ENCODE measurements at places on chromosomes 11 and 22.

- DNase-seq: no peak
These were observed 9.8 kb downstream of the THAP12 start for GRCh38 chr11:76371170-76371569.

- DNase-seq: no peak
These were observed 990 bp upstream of the THRSP start for GRCh38 chr11:78062671-78063070.

GRCh38 chr22:49807780-49808708, 19.6 kb downstream of the BRD1 start:
- DNase-seq: no peak

DNA sequence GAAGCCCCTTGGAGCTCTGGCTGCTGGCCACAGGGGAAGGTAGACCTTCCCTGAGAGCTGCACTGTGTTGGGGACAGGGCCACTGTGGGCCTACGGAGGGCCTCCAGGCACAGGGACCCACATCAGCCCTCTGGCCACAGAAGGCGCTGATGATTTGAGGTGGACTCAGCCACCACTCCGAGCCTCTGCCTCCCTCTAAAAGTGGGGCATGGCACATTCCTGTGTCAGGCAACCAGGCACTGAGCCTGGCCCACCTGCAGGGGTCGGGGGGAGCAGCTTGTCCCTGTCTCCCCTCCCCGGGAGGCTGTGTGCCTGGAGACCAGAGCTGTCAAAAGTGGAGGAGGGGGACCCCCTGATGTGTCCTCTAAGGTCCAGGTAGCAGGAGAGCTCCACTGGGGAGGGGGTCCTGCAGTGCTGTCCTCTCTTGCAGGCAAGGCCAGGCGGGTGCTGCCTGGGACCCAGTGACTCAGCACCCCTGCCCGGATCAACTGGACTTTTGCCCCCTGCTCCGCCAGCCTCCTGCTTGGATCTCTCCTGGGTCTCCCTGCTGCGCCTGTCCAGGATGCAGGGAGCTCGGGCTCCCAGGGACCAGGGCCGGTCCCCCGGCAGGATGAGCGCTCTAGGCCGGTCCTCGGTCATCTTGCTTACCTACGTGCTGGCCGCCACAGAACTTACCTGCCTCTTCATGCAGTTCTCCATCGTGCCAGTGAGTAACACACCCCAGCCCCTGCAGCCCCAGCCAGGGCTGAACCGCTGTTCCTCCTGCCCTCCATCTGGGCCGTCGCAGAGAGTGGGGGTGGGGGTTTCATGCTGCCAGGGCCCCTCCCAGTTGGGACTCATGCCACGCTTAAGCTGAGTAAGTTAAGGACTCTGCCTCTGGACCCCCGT, 17.5 kb upstream of the CDKN1C start:
- no peak for DNase-seq

DNA sequence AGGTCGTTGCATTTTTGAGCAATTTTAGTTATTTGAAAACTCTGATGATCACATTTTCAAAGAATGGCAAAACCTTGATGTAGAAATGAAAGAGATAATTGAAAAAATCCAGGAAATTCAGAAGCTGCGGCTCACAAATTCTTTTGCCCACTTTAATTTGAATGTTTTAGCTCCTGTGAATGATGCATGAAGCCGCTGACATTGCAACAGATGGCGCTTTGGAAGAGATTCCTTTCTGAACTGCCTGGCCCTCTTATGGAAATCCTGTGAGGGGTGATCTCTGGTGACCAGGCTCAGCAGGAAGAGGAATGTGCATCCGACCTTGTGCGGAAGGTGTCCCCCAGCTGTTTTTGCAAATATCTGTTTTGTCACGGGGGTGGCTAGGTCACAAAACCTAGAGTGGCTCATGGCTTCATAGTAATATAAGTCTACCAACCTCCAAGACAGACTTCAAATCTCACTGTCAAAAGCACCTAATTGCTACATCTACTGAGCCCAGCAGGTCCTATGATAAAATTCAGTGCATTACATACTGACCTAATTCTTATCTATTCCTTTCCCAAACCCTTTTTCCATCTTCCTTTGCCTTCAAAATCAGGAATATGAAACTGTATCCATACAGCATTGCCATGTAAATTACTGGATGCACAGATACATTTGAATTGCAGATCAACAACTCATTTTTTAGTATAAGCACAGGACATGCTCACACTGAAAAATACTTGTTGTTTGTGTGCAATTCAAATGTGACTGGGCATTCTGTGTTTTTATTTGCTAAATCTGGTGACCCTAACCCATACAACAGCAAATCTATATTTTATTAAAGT, 412.7 kb downstream of the ETS1 start:
- DNase-seq: no peak

- DNase-seq: peak; percentile 88
These were observed 35.8 kb downstream of the MAML2 start for GRCh38 chr11:96306933-96307775.

DNA sequence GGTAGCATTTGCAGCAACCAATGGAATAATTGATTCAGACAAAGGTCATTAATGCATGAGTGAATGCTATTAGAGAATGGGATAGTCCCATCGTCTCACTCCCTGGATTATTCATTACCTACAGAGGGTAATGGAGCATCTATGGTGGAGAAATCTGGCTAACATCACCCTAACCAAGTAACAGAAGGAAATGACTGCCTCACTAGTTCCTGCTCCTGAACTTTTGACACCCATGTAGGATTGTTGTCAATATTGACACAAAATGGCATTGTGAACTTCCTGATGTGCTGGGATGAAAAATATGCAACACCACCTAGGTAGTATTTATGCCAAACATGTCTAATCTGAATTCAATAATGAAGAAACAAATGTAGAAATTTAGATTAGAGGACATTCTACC, 44.0 kb upstream of the KIRREL3 start:
- DNase-seq: no peak

GRCh38 chr22:29370537-29370936, 17.8 kb downstream of the AP1B1 start:
- DNase-seq: no peak

GRCh38 chr11:111549196-111549868, 8.8 kb downstream of the LAYN start:
- no peak for DNase-seq

- no peak for DNase-seq
These were observed 26.5 kb downstream of the SCGB1A1 start for GRCh38 chr11:62445314-62445740.

GRCh38 chr22:40829131-40829530, 10.0 kb upstream of the SLC25A17 start:
- DNase-seq: no peak

DNA sequence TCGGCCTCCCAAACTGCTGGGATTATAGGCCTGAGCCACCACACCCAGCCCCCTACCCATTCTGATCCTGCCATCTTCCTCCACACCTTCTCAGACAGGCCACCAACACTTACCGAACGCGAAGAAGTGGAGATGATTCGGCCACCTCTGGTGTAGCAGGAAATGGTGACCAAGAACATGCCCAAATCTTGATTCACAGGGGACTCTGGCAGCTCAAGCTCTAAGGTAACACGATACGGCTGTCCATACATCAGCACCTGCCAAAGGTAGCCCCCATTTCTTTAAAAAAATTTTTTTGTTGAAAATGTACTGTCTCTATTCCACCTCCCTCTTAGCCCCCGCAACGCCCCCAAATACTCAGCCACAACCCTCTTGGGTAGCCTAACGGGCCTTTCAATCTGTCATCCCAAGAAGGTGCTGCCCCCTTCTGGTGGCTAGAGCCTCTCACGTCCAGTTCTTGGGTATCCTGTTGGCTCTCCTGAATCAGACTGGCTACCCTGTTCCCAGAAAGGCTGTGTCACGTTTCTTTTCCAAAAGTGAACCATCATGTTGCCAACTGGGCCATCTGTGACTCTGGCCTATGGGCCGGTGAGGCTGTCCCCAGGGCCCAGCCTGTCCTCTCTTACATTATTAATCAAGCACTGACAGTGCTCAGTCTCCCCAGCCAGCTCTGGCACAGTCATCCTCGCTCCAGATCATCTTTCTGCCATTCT, 5.3 kb upstream of the LRRN4CL start:
- DNase-seq: peak; percentile 67

DNA sequence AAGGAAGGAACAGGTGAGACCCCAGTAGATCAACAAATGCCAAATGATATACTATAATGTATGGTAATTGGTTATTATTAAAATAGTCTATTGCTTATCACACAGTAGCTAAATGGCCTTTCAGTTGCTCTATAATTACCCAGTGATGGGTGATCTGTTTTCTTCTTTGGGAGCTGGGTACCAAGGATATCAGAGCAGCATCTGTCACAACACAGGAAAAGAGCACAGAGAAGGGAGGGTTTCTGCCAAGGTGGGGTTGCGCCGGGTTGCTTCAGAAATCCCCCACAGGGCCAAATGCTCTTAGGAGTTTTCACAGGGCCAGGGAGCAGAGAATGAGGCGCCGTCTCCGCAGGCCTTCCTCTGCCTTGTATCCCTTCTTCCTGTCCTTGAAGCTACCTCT, 469.4 kb downstream of the INSC start:
- no peak for DNase-seq

DNA sequence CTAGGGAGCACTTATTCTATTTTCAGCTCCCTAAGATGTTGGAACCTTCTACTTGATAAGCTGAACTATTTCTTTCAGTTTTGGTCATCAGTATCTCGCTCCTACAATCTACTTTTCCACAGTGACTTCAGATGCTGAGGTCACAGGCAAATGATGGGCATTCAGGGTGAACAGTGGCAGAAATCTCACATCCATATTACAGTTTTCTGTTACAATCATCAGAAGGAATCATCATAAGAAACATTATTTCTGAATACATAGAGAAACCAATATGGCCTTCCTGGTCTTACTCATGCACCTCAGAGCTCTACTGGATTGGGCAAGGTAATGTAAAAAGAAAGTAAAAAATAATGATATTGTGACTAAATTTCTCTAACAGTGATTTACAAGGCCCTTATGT, 39.4 kb upstream of the DDI1 start:
- DNase-seq: no peak

DNA sequence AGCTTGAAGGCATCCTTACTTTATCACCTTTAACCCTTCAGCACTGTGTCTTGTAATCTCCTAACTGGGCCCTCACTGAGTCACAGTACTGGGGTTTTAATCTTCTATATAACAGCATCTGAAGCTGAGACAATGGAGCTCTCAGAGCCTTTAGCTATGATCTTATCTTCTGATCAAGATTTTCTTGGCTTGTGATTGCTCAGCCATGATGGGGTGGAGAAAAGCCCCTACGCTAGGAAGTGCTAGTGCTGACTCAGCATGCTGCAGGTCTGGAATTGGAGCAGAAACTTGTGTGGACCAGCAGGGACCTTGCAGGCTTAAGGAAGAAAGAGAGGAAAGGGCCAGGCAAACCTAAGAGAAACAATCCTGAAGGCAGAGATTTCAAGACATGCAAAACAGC, 71.7 kb upstream of the EED start:
- DNase-seq: no peak

GRCh38 chr11:95330302-95330701, 99.3 kb upstream of the SESN3 start:
- peak; percentile 33 for DNase-seq

GRCh38 chr11:120031612-120032600, 106.0 kb downstream of the TRIM29 start:
- no peak for DNase-seq

DNA sequence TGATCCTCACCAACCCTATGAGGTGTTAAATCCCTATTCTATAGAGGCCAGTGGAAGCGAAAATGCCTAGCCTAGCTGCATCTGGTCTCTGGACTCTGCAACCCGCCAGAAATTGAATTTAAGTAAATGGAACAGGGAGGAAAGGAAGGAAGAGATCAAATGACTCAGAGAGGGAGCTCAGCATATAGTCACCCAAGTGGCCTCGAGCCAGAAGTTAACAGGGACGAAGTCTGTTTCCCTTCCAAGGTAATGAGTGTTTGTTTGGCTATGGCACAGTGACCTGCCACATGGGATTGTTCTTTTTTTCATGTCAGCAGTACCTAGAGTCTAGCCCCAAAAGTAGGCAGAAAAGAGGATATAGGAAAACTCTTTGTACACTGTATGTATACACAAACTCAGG, 66.3 kb downstream of the PAK1 start:
- DNase-seq: peak; percentile 40

- DNase-seq: no peak
These were observed 12.4 kb upstream of the MAPK11 start for GRCh38 chr22:50282361-50283155.

- peak; percentile 59 for DNase-seq
These were observed 13.4 kb downstream of the NFAM1 start for GRCh38 chr22:42418811-42419242.

DNA sequence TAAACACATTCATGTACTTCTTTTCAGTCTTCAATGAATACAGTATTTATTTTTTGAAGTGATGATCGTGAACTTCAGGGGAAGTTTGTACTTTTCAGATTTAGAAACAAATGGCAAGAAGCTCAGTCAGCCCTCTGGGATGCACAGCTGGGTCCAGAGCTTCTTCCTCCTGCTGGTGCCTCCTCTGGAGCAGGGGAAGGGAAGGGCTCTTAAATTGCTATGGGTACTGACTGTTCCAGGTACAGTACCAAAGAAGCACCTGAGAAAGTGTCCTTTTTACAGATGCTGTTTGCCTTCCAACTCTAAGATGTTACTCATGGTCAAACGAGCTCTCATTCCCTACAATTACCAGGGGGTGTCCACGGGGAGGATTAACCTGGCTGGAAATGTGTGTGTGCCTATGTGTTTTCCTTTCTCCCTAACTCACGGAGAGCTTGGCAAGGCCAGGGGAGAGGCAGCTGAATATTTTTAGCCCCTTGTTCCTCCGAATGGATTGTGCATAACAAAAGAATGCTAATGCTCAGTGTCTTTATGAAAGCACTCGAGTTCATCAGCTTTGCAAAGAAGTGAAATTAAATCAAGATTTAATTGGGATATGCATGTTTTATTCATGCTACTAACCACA, 313.7 kb upstream of the CADM1 start:
- DNase-seq: no peak

Data from NCI-H345 (cell line).